Mesothelial cell of epicardium (in vitro differentiated cells): ENCODE measurements at places on chromosomes 11 and 22.
A peak's percentile ranks its signal among the peaks of the same experiment; 100 is the strongest.

DNA sequence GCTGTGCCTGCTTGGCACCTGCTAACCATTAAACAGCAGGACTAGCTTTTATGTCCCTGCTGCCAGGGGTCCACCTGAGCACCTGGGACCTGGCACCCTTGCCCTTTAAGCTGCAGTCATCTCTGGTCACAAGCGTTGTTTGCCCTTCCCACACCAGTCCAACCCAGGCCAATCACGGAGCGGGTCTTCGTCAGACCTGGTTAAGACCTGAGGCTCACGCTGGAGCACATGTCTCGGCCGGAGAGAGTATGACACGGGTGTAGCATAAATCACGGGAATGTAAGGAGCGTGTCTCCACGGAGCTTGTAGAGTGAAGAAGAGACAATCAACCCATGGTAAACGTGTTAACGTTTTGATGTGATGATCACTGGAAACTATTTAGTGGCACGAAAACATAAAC, 847.3 kb downstream of the BRD1 start:
- no peak overlapping the region for H3K4me3 ChIP-seq
- no peaks in the 10 kb centered on the region for H3K4me1 ChIP-seq
- no peak for DNase-seq
- peaks cover 35% of the 10 kb centered on the region for H3K27me3 ChIP-seq

DNA sequence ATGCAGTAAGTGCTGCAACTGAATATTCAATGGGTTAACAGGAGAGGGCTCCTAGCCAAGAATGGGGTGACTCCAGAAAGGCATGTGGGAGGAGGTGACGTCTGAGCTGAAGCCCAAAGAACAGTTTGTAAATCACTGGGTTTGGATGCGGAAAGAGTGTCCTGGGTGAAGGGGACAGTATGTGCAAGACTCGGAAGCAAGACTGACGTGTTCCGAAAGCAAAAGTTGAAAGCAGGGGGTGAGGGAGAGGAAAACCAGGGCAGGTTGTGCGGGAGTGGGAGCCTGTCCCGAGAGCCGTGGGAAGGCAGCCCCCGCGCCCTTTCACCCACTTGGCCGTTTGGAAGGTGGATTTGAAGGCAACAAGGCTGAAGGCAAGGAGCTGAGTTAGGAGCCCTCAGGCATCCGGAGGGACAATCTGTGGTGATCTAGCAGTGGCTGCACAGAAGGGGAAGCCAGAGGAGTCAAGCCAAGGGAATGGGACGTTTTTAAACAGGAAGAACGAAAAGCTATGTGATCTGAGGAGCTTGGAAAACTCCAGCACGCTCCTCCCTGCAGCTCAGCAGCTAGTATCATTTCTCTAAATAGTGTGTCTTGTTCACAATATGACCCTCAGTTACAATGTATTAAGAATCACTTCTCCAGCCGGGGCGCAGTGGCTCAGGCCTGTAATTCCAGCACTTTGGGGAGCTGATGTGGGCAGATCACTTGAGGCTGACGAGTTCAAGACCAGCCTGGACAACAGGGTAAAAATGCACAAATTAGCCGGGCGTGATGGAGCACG, 7.7 kb downstream of the SLC25A18 start:
- H3K4me1 ChIP-seq, result peaks cover 24% of the 10 kb centered on the region
- peak overlapping the region; percentile 35 for H3K4me3 ChIP-seq
- peak overlapping the region; percentile 65 for H3K27ac ChIP-seq
- no peaks in the 10 kb centered on the region for H3K36me3 ChIP-seq
- DNase-seq, result no peak
- H3K27me3 ChIP-seq, result no peaks in the 10 kb centered on the region

DNA sequence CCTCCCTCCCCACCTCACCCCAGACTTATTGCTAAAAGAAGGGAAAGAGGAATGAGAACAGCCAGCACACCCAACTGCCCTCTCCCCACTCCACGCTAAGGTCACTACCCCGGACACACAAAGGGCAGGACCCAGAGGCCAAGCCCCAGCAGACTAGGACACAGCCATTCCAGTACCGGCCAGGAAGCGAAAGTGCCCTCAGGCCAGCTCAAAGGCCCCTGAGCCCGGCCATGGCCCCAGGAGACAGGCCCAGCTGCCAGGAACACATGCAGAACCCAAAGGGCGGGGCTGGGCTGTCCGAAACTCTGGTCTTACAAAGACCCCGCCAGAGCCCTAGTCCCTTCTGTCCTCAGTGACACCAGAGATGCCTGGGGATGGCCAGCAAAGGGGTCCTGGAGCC, 5.5 kb downstream of the RCOR2 start:
- DNase-seq, result no peak
- H3K36me3 ChIP-seq, result peaks cover 7% of the 10 kb centered on the region
- peaks cover 33% of the 10 kb centered on the region for H3K4me1 ChIP-seq
- H3K27ac ChIP-seq, result peak overlapping the region; percentile 91
- no peak overlapping the region for H3K4me3 ChIP-seq

GRCh38 chr11:65539744-65540289, 14.9 kb downstream of the SCYL1 start:
- peaks cover 20% of the 10 kb centered on the region for H3K36me3 ChIP-seq
- no peak for DNase-seq
- H3K27ac ChIP-seq, result no peak overlapping the region
- H3K27me3 ChIP-seq, result peaks cover 3% of the 10 kb centered on the region
- peak overlapping the region; percentile 64 for H3K4me3 ChIP-seq

DNA sequence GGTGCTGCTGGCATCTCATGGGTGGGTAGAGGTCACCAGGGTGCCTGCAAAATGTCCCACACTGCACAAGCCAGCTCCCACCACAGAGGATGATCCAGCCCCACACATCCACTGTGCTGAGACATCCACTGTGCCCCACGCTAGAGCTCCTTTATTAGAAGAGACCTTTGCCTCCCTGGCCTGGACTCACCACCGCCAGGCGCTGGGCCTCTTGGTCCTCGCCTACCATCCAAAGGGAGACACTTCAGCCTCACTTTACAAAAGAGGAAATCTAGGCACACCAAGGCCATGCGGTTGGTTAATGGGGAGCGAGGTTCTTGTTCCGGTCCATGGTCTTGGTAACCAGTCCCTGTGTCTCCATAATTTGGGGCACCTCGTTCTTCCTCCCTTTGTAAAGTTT, 3.4 kb upstream of the ANO1 start:
- H3K27me3 ChIP-seq, result peaks cover 69% of the 10 kb centered on the region
- no peak overlapping the region for H3K27ac ChIP-seq
- DNase-seq, result no peak
- H3K36me3 ChIP-seq, result no peaks in the 10 kb centered on the region
- no peak overlapping the region for H3K4me3 ChIP-seq

- H3K27me3 ChIP-seq, result no peaks in the 10 kb centered on the region
- H3K27ac ChIP-seq, result no peak overlapping the region
- H3K4me1 ChIP-seq, result peaks cover 3% of the 10 kb centered on the region
- peak; percentile 87 for DNase-seq
- no peak overlapping the region for H3K4me3 ChIP-seq
These were observed 24.0 kb upstream of the SMIM38 start for GRCh38 chr11:69131644-69132300.

- H3K27me3 ChIP-seq, result no peaks in the 10 kb centered on the region
- peak overlapping the region; percentile 95 for H3K27ac ChIP-seq
- DNase-seq, result no peak
- peaks cover 37% of the 10 kb centered on the region for H3K4me1 ChIP-seq
- H3K4me3 ChIP-seq, result no peak overlapping the region
These were observed 4.4 kb downstream of the APOL3 start for GRCh38 chr22:36156119-36156514.

GRCh38 chr11:108713076-108713790, 48.4 kb downstream of the DDX10 start:
- no peak for DNase-seq
- H3K4me1 ChIP-seq, result no peaks in the 10 kb centered on the region
- no peak overlapping the region for H3K4me3 ChIP-seq

DNA sequence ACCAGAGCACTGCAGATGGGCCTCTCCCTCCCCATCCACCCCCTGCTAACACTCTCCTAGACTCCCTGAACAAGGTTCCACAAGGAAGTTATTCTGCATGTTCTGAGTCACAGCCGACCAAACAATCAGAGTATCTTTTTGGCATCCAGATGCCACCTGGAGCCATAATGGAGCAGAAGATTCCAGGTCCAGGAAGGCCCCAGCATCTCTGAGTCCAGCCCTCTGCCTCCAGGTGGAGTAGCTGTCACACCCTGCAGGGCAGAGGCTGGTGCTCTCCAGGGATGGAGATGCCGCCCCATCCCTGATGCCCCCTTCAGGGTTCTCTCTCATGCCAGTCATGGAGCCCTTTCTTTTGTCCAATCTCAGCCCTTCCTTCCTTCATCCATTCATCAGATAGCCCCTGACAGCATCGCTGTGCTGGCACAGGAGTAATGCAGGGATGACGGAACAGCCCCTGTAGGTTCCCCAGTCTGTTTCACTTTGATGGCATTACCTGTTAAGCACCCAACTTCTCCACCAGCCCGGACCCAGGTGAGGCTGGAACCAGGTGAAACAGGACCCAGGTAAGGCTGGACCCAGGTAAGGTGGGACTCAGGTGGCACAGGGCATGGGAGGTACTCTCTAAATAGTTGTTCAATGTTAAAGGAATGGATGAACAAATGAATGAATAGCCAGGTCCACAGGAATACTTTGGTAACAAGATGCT, 20.1 kb upstream of the TSKU start:
- H3K36me3 ChIP-seq, result no peaks in the 10 kb centered on the region
- no peaks in the 10 kb centered on the region for H3K27me3 ChIP-seq
- no peak for DNase-seq
- peak overlapping the region; percentile 33 for H3K27ac ChIP-seq

DNA sequence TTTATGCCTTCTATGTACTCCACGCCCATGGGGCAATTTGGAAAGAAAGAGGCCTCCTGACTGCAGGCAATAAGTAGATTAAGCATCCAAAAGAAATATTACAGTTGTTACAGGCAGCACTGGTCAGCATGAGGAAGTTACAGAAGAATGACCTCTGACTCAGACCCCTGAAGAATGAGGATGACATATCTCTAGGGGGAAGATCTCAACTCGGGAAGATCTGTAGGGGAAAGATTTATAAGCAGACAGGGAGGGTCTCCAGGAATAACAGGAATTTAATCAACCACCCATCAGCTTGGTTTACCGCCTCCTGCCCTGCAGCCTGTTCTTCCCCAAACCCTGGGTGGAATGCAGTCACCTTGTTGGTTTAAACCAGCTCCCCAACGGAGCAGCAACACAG, 58.0 kb downstream of the RCN1 start:
- no peak for DNase-seq
- no peak overlapping the region for H3K4me3 ChIP-seq
- H3K4me1 ChIP-seq, result peaks cover 28% of the 10 kb centered on the region
- no peak overlapping the region for H3K27ac ChIP-seq
- H3K27me3 ChIP-seq, result peaks cover 42% of the 10 kb centered on the region

DNA sequence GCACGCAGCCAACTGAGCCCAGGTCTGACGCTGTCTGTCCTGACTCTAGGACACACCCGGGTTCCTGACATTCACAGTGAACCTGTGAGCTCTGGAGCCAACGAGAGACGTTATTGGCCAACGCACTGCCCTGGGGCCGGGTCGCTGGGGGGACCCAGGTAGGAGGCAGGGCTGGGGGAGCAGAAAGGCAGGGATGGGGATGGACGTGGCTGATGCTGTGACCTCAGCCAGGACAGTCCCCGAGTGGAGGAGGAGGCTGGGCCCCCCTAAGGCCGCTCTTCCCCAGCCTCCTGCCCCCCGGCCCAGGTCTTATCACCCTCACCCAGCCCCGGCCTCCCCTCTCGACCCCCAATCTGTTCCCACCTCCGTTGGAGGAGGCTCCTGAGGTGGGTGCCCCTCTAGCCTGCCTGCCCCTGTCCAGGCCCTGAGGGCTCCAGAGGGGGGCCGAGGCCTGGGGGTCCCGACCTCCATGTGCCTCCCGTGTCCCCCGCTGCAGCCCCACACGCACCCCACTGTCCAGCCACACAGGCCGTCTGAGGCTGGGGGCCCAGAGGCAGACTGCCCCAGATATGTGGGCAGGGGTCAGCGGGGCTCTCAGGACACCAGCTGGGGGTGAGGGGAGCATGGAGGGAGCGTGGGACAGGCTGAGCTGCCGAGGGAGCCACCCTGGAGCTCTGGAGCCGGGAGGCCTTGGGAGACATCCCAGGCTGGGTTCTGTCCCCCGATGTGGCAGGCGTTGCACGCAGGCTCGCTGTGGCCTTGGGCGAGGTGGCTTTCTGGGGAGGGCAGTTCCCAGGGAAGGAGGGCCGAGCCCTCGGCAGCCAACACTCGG, 29.2 kb upstream of the MUC5AC start:
- no peaks in the 10 kb centered on the region for H3K36me3 ChIP-seq
- no peak overlapping the region for H3K4me3 ChIP-seq
- no peaks in the 10 kb centered on the region for H3K4me1 ChIP-seq
- peaks cover 10% of the 10 kb centered on the region for H3K27me3 ChIP-seq
- DNase-seq, result no peak
- H3K27ac ChIP-seq, result no peak overlapping the region

DNA sequence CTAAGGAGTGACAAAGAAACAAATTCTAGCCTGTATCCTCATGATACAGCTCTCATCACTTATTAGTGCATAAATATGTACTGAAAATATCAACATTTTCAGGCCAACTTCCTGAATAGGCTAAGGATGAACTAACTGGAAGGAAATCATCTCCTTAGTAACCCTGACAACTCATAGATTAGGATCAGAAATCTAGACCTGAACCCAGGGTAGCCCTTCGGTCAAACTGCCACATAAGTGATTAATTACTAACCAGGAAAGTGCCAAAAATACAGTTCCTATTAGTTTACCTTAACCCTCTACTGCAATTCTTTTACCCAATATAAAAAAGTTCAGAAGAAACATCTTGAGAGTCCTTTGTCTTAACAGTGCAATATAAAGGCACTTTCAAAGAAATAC, 40.0 kb downstream of the AMBRA1 start:
- peaks cover 23% of the 10 kb centered on the region for H3K4me1 ChIP-seq
- H3K27me3 ChIP-seq, result no peaks in the 10 kb centered on the region
- no peaks in the 10 kb centered on the region for H3K36me3 ChIP-seq
- no peak for DNase-seq

DNA sequence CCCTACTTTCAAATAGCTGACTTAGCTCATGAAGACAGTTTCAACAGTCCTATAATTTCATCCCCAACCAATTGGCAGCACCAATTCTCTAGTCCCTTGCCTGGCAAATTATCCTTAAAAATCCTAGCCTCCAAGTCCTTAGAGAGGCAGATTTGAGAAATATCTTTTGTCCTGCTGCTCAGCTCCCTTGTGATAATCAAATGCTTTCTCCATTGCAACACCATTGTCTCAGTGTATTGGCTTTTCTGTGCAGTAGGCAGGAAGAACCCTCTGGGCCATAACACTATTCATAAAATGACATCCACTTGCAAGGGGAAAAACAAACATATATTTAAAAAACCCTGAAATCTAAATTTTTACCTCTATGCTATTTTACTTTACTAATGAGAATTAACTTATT, 89.6 kb downstream of the AASDHPPT start:
- H3K4me3 ChIP-seq, result no peak overlapping the region
- H3K27me3 ChIP-seq, result no peaks in the 10 kb centered on the region
- peaks cover 3% of the 10 kb centered on the region for H3K4me1 ChIP-seq
- no peak for DNase-seq
- peaks cover 13% of the 10 kb centered on the region for H3K36me3 ChIP-seq
- H3K27ac ChIP-seq, result no peak overlapping the region

- peaks cover 45% of the 10 kb centered on the region for H3K4me1 ChIP-seq
- H3K4me3 ChIP-seq, result peak overlapping the region; percentile 73
- no peak for DNase-seq
- no peaks in the 10 kb centered on the region for H3K36me3 ChIP-seq
These were observed 1.7 kb downstream of the MMP11 start for GRCh38 chr22:23774114-23774921.
